ENCODE measurements at places on chromosomes 5 and 9.

GRCh38 chr5:110734101-110734500 lies 4.7 kb upstream of the SLC25A46 start:
- DNase-seq, result no peak

- no peak for DNase-seq
These were observed 882.3 kb upstream of the SEMA6A start for GRCh38 chr5:117456866-117457470.

- no peak for DNase-seq
These were observed 516.6 kb upstream of the MEF2C start for GRCh38 chr5:89399548-89399947.

DNA sequence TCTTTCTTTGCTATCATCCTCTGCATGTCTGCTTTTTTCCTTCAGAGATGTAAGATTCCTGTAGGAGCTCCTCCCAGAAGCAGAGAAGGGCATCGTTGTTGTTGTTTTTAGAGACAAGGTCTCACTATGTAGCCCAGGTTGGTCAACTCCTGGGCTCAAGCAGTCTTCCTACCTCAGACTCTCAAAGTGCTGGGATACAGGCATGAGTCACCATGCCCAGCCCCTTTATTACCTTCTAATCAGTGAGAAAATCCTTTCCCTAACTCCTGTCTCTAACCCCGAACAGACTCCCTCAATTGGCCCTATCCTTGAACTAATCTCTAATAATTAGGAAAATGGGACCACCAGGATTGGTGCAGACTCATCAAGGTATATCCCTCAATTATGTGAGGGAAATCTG lies 64.4 kb downstream of the GALNT10 start:
- DNase-seq, result no peak

- DNase-seq, result no peak
These were observed 70.9 kb downstream of the SETX start for GRCh38 chr9:132283863-132284262.

DNA sequence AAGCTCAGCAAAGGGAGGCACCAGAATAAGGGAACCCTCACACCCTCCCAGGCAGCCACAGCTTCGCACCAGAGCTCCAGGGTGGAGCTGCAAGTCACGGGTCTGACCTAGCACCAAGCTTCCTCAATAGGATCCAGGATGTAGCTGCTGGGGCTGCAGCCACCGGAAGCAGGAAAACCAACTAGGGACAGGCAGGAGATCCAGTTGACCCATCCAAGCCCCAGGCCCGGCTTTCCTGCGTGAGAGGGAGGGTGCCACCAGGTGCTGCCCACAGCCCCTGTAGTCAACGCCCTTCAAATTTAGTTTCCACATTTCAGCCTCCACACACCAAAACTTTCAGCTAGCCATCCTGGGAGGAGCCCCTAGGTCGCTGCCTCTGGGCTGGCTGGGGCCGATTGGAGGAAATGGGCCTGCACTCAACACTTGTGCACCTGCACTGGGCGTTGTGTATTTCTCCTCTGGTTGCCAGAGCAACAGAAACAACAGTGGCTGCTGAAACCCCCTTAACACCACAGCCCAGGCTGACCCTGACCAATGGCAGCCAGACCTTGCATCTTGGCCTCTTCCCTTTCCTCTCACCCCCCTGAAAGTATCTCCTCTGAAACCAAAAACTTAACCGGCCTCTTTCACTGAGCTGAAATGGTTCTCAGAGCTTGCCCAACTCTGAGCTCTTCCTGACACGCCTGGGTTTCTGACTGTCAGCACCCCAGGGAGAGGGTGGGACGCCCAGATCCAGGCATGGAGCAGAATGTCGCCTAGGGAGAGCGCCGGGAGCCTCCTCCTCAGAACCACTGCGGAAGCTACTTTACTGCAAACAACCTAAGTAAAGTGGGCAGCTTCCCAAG lies 226.5 kb upstream of the MAP3K1 start:
- peak; percentile 11 for DNase-seq

DNA sequence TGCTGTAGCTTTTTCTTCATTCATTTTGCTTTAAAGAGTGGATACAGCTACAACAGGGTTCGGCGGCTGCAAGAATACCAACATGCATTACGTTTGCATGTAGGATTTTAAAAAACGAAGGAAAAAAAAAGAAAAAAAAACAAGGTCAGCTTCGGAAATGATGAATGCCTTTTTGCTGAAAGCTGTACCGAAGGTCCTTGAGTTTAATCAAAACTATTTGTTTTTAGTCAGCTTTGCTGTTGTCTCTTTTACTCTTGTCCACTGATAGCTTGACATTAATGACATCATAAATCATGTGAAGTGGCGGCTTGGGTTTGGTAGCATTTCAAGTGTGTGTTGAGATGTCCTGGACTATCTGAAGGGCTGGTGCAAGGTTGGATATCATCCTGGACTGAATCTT lies 779.1 kb downstream of the NR2F1-AS1 start:
- DNase-seq, result no peak

DNA sequence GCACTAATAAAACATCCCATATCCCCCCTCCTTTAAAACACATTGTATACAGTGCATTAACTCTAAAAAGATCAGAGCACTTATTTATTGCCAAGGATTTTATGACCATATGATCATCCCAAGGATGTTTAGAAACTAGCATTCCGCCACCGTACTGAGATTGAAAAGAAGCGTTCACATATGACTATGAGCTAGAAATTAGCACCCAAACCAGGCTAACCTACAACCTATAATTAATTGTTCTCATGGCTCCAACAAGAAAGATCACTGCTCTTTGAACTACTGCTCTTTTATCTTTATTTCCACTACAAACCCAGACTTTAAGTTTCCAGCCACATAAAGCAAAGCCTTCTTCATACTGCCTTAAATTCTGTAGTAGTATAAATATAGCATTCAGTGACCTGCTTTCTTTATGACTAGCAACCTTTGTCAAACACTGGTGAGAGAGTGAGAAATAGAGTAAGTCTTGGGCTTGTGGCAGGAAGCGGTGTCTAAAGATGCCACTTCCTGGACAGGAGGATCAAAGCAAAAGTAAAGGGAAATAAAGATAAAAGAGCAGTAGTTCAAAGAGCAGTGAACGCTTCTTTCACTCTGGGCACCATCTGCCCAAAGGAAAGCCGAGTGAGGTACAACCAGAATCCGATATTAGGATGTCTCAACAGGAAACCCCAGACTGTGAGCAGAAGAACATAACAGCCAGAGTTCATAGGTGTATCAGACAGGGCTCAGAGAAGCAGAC lies 151.1 kb upstream of the ERCC6L2 start:
- peak; percentile 24 for DNase-seq

- DNase-seq, result no peak
These were observed 6.1 kb downstream of the BBLN start for GRCh38 chr9:128166169-128166568.

DNA sequence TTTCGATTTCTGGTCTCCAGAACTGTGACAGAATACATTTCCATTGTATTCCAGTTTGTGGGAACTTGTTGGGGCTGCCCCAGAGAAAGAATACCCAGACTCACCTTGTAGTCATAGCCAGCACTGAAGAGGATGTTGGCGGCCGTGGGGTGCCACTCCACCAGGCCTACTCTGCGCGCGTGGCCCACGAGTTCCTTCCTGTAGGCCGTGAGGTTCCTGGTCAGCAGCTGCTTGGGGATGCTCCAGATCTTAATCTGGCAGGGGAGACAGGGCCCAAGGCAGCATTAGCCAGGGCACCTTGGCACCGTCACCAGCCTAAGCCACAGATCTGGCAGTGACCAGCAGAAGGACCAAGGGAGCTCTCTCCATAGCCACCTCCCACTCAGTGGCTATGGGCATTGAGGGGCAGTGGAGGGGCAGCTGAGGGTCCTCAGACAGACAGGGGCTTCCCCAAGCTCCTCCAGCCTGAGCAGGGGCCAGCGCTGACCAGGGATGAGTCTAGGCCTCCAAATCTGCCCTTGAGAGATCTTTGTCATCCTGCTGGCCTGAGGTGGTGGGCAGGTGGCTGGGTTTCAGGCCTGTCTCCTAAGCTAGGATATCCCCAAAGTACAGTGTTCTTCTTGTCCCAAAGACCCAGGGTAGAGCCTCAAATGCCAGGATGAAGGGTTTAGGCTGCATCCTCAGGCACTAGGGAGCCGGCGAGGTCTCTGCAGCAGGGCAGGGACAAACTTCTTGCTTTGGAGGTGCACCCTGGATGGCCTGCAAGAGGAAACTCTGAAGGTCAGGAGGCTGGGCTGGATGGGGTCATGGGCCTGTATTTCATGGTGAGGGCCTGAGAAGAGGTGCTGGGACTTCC lies 15.9 kb upstream of the TRIM14 start:
- no peak for DNase-seq

DNA sequence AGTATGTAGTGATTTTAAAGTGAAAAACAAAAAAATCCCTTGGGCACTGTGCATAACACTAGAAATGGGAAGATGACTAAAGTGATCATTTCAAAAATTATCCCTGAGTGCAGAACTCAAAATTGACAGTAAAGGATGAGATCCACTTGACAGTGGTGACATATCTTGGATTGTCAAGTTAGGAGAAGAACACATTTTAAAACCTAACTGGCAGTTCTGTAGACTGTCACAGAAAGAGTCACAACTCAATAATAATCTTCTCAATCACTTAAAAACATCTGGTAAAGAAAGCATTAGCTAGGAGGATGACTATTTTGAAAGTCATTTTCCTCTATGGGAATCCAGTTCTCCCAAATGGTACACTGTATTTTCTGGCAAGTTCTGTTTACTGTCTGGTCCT lies 127.1 kb downstream of the PIP5K1B start:
- DNase-seq, result no peak

GRCh38 chr9:123727332-123727731 lies 202.6 kb downstream of the DENND1A start:
- no peak for DNase-seq

DNA sequence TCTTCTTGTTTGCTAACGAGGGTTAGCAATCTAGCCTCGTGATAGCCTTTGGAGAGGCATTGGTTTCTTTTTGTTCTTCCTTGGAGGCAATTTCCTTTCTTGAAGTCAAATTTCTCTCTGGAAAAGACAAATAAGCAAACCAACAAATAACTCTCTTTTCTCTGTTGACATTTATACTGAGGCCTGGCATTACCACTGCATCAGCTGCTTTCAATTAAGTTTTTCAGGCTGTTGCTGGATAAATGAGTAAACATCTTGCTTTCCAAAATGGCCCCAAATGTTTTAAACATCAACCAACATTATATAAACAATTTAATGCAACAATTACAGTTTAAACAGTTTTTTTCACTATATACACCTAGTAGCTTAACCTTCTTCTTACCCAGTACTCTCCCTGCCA lies 264.4 kb downstream of the HTR1A start:
- no peak for DNase-seq

- no peak for DNase-seq
These were observed 48.9 kb downstream of the PDE6A start for GRCh38 chr5:149895416-149896345.

DNA sequence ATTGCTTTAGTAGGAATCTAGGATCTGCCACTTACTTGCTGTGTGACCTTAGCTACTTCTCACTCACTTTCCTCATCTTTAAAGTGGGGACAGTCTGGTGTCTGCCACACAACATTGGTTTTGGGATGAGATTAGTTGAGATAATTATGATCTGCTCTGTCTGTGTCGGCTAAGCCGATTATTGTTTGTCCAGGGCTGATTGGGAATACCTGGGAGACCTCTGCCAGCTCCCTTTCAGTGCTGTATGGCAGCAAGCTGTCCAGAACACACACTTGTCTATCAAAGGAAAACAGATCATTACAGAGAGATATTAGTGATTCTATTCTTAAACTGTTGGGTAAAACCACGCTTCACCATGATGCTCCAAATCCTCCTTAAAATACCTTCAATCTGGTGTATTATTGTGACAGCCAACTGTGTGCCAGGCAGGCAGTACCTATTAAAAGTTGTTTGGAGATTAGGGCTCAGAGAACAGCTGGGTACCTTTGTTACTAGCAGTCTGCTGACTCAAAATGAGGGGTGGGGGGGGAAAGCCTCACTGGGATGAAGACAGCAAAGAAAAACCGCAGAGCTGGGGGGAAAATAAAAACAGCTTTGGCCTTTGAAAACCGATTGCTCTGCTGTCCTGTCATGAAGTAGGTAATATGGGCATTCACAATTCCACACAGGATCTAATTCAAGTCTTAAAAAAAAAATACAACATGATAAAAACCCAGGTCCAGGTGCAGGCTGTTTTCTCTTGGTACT lies 458.4 kb upstream of the C9orf72 start:
- DNase-seq, result no peak

GRCh38 chr5:132000677-132001453 lies 10.6 kb downstream of the ACSL6 start:
- no peak for DNase-seq

DNA sequence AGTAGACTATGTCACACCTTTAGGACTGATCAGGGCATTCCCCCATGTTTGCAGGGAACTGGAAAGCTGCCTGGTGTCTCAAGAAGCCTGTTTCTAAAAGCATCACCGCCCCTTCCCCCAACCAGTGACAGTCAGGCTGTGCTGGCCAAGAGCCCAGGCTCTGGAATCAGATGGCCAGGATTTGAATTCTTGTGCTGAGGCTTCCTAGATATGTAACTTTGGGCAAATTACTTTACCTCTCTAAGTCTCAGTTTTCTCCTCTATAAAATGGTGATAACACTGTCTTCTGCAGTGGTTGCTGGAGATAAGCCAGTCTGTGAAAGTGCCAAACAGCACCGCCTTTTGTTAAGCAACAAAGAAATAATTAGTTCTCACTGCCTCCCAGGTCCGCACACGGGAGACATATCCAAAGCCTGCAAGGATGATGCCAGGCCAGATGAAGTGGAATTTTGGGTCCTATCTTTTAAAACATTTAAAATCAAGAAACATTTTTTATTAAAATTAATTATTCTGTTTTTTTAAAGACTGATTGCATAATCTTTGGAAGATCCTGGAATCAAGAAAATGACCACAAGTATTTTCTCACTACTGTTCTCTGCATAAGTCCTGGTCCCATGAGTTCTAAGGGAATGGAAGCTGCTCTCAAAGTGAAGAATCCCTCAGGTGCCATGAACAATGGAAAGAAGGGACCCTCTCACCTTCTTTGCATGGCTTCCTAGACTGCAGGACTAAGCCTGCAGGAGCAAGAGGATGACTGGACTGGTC lies 13.9 kb downstream of the SLC31A2 start:
- DNase-seq, result no peak

- no peak for DNase-seq
These were observed 144.3 kb downstream of the AUH start for GRCh38 chr9:91217388-91217787.

GRCh38 chr9:124266826-124267201 lies 9.1 kb downstream of the NEK6 start:
- DNase-seq, result no peak

All from activated CD4-positive, CD25-positive, alpha-beta regulatory T cell treated with anti-CD3 and anti-CD28 coated beads, Interleukin-2, amount 50 U/mL, for 16 hours (primary cell).